Fibroblast of gingiva (primary cell): ENCODE measurements at places on chromosomes 13 and 19.
A peak's percentile ranks its signal among the peaks of the same experiment; 100 is the strongest.

DNA sequence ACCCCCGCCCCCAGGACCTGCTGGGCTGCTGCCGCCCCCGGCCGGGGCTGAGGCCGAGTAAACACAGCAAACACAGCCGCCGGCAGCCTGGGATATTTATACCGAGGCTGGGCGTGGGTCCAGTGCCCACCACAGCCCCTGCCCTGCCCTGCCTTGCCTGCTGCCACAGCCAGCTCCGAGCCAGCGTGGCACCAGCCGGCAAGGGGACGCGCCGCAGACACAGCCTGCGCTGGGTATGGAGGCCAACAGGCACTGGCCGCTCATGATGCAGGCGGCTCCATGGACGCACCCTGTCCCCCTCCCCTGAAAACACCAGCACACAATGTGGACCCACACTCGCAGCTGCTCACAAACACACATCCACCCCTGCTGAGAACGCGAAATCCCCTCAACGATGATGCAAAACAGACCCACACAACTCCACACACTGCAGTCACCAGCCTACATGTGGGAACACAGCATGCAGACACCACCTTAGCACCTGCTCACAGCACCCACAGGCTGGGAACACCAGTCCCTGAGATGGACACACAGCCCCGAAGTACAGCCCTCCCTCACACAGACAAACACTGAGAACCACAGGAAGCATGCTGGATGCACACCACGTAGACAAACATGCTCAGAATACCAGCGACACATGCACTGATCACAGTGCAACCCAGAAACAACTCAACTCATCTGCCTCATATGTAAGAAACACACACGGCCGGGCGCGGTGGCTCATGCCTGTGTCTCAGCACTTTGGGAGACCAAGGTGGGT is 16.2 kb downstream of the CCDC97 start:
- DNase-seq: peak; percentile 58

GRCh38 chr13:26022538-26023292 is 29.1 kb downstream of the SHISA2 start:
- peak; percentile 83 for DNase-seq

GRCh38 chr19:10193790-10194499 is 808 bp downstream of the DNMT1 start:
- DNase-seq: peak; percentile 9

DNA sequence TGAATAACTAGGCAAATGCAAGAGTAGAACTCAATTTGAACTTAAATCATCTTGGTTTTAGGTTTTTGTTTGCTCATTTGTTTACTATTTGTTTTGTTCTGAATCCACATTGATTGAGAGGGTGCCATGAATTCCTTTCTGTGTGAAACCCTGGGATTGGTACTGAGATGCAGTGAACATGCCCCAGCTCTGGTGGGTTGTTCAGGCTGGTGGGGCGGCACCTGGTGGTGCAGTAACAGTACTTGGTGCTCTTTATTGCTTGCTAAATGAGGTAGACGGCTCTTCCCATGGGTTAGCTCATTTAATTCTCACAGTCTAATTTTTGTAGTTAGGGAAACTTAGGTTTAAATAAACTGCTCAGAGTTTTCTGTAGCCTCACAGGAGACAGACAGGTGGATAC is 48.4 kb downstream of the WASF3 start:
- DNase-seq: no peak

DNA sequence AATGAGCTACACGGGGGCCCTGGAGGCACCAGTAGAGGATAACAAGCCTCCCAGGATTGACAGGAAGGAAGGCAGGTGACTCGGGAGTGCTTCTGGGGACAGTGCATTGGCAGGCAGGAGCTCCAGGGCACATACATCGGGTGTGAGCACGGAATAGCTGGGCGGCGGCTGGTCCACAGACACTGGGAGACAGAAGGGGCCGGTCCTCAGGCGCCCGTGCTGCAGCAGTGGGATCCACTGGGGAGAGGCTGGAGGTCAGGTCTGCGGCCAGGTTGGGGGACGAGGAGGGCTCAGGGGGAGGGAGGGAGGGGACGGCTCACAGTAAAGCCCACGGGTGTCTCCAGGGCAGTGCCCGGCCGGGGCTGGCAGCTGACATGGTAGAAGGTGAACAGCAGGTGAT is 2.1 kb upstream of the ANGPTL8 start:
- no peak for DNase-seq

DNA sequence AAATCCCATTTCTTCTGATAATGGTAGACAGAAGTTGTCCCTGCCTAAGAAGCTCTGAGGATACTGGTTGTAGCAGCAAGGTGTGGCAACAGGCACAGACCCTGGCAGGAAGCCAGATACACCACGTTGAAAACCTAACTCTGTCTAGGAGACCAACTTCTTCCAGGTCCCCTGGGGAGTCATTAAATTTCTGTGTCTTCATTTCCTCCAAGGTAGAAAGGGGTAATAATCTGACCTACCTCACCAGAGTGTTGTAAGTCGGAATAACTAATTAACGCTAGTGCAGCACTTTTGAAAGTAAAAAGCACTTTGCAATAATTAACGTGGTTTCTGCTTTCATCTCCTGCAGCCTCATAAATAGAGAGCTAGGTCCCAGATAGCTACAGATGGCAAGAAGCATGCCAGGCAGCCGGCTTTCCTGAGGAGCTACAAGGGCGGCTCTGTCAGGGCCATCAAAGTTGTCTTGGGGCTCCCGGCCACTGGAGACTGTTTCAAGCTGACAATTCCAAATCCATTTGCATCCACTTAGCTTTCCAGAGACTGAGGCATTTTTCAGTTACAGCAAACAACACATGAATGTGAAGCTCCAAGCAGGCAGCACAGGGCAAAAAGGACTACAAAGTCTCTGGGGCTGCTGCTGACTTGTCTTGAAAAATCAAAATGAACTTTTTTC is 176.2 kb downstream of the FOXO1 start:
- no peak for DNase-seq

- no peak for DNase-seq
Observed at GRCh38 chr19:31144075-31144870, 205.0 kb downstream of the TSHZ3 start.

GRCh38 chr13:113855012-113855921 is 8.6 kb downstream of the GAS6 start:
- DNase-seq: peak; percentile 32

DNA sequence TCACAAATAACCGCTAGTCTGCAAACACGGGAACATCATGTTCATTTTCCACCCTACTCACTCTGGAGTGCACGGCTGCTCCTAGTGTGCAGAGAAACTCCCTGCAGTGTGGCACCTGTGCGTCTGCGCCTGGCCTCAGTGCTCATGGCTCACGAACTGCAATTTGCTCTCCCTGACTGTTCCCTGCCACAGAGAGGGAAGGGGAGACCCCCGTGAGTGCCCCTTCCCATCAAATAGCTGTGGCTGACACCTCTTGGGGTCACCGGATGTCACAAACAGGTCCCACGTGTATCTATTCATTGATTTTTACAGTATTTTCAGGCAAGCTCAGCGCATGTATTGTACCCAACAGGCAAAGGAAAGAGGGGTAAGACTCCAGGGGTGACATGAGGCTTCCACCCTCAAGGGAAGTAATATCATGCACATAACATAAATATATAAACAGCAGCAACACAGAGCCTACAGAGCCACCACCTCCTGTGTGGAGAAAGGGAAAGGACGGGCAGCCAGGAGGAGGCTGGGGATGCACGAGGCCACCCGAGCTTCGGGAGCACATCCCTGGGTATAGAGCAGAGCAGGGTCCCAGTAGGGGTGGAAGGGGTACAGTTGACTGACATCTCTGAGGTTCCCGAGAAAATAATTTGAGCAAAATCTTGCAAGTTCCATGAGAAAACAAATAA is 140.3 kb upstream of the SOX1 start:
- no peak for DNase-seq

DNA sequence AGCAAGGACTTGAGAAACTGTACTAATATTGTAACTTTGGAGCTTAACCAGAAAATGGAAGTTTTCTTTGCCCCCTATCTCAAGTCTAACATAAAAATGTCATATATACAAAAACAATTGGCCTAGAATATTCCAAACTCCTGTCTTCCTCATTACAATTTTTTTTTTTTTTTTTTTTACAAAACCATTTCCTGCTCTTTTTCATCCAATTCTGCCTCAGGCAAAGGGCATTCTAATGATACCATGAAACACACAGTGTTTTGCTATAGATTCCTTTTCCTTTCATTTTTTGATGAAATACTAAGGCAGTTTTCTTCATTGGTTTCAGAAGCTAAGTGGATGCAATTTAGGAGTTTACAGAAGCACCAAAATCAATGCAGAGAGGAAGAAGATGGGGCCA is 119.7 kb downstream of the LHFPL6 start:
- peak; percentile 18 for DNase-seq

DNA sequence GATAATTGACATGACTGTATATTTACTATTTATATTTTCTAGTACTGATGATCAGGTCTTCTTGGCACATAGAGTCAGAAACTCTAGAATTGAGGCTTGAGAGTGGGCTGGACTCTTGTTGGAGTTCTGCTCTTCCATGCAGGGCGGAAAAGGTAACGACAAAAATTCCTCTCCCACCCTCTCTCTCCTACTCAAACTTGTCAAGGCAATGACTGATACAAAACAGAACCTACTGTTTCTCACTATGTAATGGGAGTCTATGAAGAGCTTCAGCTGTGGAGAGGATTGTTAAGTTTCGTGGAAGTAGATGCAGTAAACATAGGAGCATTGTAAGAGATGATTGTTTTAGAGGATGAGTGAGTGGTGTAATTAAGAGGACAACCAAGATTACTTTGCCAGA is 8.8 kb downstream of the EDNRB start:
- DNase-seq: no peak

- DNase-seq: no peak
Observed at GRCh38 chr19:48413879-48414587, 20.6 kb downstream of the GRIN2D start.

DNA sequence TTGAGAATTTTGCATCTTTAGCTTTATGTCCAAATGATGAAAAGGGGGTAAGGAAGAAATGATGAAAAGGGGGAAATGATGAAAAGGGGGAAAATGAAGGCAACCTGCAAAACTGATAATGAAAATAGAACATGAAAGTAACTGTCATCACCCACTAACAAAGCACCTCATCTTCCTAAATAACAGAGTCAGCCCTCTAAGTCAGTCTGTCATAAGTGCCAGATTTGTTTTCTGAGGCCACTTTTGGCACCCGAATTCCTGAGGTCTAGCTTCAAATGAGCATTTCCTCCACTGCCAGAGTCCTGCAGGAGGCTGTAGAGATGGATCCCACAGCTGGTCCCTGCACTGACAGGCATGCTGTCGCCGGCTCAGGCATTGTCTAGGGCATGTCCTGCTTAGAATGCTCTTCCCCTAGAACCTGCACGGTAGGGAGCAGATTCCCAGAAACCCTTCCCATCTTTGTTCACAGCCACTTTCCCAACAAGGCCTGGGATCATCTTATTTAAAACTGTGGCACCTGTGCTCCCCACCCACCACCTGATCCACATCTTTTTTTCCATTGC is 25.3 kb downstream of the RAP2A start:
- no peak for DNase-seq

DNA sequence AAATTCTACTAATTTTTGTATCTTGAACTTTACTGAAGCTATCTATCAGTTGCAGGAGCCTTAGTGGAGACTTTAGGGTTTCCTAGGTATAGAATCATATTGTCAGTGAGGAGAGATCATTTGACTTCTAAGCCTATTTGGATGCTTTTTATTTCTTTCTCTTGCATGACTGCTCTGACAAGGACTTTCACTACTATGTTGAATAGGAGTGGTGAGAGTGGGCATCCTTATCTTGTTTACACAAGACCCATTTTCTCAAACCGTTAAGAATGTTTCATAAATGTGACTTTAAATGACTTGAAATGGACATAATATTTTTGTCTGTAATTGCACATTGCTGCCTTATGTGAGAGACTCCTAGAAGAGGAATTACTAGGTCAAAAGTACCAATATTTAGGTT is 17.9 kb upstream of the CSNK1A1L start:
- DNase-seq: no peak

- no peak for DNase-seq
Observed at GRCh38 chr19:38564981-38565690, 52.6 kb downstream of the MAP4K1 start.

DNA sequence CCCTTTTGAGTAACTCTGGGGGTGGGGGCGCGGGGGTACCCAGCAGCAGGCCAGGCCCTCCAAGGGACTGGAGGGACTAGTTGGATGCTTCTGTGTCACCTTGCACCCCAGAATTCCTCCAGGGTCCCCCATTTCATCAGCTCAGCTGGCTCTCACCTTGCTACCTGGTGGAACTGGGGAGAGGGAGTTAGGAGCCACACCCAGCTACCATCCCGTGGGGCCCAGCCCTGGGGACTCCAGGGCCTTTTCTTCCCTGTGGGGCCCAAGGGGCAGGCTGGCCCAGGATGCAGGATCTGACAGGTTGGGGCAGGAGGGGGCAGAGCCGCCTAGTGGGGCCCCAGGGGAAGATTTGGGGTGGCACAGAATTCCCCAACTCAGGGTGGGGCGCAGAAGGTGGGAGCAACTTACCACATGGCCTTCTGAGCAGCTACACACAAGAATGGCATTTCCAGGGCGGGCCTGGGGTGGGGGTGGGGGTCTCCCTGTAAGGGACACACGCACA is 32.8 kb upstream of the NANOS3 start:
- no peak for DNase-seq

GRCh38 chr19:19294914-19295313 is 21.8 kb upstream of the TM6SF2 start:
- DNase-seq: peak; percentile 23

GRCh38 chr19:50377051-50377461 is 799 bp downstream of the NR1H2 start:
- no peak for DNase-seq

DNA sequence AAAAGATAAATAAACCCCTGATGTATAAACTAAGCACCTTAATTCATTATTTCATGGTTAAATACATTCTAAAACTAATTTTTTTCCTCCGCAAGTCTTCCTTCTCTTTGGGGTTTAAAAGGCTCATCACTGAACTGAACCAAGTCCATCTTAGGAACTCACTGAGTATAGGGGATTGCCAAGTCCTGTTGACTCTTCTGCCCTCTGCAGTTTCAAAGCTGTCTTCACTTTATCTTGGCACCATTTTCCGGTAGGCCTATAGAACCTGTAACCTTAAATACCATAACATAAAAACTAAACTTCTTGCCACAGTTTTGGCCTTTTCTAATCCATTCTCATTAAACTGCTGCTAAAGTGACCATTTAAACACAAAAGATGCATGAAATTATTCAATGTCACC is 66.5 kb upstream of the USPL1 start:
- DNase-seq: peak; percentile 27

- peak; percentile 72 for DNase-seq
Observed at GRCh38 chr13:95176611-95177259, 124.5 kb downstream of the ABCC4 start.

GRCh38 chr19:30150626-30151025 is 208.6 kb downstream of the URI1 start:
- DNase-seq: no peak
